DMS 273 treated with DMSO at 0.1 percent for 48 hours (cell line): ENCODE measurements at places on chromosomes 7 and 10.
A peak's percentile ranks its signal among the peaks of the same experiment; 100 is the strongest.

GRCh38 chr7:82373926-82374635 is 69.5 kb downstream of the CACNA2D1 start:
- DNase-seq = no peak

GRCh38 chr10:130027716-130028464 is 63.8 kb upstream of the EBF3 start:
- no peak for DNase-seq

- no peak for DNase-seq
These were observed 115.5 kb upstream of the ZNF438 start for GRCh38 chr10:31147210-31147608.

DNA sequence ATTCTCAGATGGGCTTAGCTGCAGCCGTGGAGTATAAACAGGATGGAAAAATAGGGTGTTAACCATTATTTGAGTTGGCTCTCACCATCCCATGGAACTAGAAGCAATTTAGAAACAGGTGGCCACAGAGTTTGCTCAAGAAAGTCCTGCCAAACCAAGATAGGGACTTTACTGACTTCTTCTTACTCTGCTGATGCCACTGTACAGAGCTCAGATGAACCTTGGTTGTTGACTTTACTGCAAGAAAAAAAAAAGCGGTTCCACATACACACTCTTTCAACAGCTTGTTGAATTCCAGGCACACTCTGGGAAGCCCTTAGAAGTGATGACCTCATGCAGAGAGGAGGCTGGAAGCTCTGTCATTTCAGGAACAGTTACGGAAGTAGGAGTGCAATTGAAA is 753.4 kb downstream of the NRG3 start:
- DNase-seq = no peak

GRCh38 chr10:112335868-112336265 is 38.0 kb upstream of the ACSL5 start:
- DNase-seq = no peak

GRCh38 chr7:15643000-15643705 is 43.3 kb downstream of the MEOX2 start:
- no peak for DNase-seq

- DNase-seq = no peak
These were observed 69.7 kb upstream of the PLPP4 start for GRCh38 chr10:120387326-120387725.

DNA sequence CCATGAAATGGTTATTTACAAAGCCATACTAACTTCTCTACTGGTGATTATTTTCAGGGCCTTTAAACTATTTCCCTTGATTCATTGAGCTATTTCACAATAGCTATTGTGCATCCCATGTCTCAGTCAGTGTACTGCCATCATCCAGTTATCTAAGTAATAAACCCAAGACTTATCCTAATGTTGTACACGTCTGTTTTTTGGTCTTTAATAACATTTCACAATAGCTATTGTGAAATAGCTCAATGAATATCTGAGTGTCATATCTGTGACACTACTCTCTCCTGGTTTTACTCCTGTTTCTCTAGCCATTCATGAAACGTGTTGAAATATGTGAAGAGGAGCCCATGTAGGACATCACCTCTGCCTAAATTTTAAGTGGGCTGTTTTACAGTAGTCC is 36.5 kb upstream of the TMEM140 start:
- DNase-seq = no peak

DNA sequence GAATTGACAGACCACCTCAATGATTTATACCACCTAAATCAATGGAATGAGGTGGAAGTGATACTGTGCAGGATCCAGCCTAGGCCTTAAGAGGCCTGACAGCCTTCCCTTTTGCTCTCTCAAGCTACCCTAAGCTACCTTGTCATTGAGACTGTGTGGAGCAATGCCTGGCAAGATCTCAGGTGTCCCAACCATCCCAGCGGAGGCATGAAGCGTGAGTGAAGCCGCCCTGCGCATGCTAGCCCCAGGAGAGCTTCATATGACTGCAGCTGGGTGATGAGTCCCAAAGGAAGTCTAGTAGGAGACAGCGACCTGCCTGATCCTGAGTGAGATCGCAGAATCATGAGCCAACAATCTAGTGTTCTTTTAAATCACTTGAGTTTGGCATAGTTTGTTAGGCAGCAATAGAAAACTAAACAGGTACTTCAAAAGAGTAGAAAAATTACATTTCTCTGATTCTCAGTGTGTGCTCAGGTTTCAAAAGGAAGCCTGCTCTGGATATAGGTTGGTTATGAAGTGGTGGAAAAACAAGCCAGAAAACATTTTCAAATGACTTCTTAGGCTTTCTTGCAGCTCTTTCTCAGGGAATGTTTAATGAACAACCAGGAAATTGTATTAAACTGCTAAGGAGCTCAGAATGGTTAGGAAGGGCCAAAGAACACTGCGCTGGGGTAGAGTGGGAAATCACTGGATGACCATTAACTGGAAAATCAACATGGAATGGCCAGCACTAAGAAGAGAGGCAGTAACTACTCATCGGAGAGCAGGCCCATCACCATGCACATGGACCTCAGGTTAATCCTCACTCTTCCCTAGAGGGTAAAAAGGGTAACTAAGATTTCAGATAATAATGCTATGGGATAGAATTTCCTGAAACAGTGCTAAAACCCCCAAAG is 535.2 kb downstream of the PHTF2 start:
- no peak for DNase-seq

- DNase-seq = peak; percentile 1
These were observed 1.5 kb downstream of the NOC3L start for GRCh38 chr10:94361171-94361794.

DNA sequence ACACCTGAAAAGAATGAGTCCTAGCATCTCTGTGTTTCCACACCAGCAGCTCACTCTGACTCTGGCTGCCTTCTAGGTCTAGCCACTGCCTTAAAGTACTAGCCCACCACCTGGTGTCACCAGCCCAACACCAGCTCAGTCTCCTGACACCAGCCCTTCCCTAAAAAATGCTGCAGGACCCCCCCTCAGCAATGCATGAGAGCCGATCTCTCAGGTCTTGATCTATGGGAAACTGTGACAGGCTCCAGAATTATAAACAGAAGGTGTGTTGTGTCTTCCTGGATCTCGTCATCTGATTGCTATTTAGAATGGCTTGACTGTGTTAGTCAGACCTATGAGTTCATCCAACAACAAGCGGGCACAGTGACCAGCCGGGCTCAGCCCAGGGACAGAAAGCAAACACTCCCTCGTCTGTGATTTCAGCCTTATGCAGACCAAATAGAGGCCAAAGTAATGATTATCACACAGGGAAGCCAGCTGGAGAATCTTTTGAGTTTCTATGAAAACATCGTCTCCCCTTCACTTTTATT is 66.6 kb downstream of the CUBN start:
- DNase-seq = no peak

DNA sequence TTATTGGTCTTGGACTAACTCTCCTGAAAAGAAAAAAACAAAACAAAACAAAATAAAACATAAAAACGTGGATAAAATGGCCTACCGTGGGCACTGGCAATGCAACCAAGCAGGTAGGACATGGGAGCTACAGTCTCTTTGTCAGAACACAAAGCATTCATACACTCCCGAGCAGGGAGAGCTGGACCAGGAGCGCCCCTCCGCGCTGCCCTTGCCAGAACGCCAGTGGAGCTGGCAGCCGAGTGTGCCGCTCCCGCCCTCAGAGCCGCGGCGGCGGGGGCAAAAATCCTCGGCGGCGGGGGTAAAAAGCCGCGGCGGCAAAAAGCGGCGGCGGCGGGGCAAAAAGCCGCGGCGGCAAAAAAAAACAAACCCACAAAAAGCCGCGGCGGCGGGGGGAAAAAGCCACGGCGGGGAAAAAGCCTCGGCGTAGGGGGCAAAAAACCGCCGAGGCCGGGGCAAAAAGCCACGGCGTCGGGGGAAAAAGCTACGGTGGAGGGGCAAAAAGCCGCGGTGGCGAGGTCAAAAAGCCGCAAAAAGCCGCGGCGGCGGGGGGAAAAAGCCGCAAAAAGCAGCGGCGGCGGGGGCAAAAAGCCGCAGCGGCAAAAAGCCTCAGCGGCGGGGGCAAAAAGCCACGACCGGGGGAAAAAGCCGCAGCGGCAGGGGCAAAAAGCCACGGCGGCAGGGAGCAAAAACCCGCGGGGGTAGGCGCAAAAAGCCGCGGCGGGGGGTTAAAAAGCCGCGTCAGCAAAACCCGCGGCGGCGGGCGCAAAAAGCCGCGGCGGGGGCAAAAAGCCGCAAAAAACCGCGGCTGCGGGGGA is 418.1 kb downstream of the ZNF716 start:
- DNase-seq = no peak

DNA sequence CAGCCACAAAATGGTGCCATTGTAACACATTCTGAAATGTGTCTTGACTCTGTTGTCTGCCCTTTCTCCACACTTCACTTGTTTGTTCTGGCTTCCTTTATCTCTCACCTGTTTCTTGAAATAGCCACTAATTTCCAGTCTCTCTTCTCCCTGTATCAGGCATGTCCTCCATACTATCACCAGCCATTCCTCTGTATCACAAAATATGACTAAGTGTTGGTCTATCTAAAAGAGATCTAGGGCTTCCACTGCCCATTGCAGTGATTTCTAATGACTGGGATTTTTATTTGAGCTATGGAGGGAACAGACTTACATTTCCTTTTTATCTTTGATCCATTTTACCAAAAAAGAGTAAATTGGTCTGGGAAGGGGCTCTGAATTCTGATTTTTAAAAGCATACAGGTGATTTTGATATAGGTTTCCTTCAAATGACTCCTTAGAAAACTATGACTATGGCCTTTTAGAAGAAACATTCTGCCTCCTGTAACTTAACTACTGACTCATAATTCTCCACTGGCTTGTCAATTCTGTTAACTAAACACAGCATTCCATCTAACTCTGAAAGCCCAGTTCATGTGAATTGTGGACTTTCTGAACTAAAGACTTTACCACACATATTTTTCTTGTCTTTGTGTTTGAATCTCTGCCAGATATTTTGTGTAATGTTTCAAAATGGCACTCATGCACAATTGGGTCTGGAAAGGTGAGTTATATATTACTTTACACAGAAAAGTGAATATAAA is 1121.4 kb downstream of the XPNPEP1 start:
- DNase-seq = no peak

DNA sequence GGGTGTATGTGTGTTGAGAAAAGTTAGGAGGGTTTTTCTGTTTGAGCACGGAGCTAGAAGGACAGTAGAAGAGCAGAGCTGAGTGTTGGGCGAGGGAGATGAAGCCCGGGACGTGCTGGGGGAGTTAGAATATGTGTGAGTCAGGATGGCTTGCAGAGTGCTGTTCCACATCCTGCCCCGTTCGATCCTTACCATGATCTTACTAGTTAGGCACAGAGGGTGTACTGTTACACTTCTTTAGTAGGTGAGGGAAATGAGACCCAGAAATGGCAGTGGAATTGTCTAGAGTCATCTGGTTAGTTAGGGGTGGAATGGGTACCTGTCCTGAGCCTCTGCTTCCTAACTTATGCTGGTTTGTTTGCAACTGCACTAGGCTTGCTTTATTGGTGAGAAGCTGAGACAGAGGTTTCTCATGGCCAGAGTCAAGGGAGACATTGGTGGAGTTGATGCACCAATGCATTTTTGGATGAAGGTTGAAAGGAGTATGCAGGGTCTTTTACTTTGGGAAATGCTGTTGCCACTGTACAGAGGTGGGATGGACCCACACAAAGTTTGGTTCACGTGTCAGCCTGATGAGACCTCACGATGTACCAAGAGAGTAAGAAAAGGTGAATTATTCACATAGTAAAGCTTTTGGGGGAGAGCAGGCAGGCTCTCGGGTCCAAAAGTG is 42.4 kb downstream of the CCNY start:
- no peak for DNase-seq

DNA sequence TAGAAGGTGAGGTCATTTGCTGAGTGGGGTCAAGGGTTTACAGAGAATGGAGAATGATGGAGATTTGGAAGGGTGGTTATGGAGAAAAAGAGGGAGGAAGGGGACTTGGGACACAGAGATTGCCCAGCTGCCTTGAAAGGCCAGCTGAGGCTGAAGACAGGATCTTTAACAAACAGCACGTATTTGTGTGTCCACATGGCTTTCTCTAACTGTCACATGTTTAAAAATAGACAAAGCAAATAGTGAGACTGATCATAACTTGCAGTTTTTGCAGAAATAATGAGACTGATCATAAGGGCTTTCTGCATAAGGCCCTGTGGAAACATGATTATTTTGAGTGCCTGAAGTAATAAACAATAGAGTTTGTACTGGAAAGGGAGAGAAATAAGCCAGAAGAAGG is 212.7 kb downstream of the HDAC9 start:
- no peak for DNase-seq

DNA sequence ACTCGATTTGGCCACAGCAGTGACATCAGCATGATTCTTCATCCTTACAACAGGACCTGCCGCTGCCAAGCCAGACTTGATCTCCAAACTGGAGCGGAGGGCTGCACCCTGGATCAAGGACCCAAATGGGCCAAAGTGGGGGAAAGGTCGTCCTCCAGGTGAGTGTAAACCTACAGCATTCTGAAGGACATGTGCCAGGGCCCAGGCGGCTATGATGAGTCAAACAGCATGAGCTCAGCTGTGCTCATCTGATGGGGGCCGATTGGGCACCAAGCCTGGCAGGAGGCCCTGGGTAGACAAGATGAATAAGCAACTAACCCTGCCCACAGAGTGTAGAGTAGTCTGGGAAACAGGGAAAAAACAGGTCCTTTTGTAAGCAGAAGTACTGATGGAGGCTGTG is 14.4 kb upstream of the ATP6V0E2 start:
- no peak for DNase-seq

GRCh38 chr7:77991656-77992055 is 193.1 kb downstream of the PHTF2 start:
- DNase-seq = no peak

GRCh38 chr10:102775935-102776669 is 32.4 kb downstream of the WBP1L start:
- DNase-seq = no peak

- no peak for DNase-seq
These were observed 11.6 kb upstream of the CAMK1D start for GRCh38 chr10:12337453-12338372.

DNA sequence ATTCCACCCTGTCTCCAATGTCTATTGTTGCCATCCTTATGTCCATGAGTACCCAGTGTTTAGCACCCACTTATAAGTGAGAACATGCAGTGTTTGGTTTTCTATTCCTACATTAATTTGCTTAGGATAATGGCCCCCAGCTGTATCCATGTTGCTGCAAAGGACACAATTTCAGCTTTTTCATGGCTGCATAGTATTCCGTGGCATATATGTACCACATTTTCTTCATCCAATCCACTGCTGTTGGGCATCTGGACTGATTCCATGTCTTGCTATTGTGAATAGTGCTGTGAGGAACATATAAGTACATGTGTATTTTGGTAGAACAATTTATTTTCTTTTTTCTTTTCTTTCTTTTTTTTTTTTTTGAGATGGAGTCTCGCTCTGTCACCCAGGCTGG is 68.2 kb downstream of the TMEM178B start:
- no peak for DNase-seq
